ENCODE measurements at places on chromosomes 7 and 10.

- no peak for DNase-seq
Observed at GRCh38 chr10:77158666-77159065, 478.9 kb downstream of the KCNMA1 start.

- no peak for DNase-seq
Observed at GRCh38 chr10:104127411-104127810, 5.4 kb downstream of the SFR1 start.

DNA sequence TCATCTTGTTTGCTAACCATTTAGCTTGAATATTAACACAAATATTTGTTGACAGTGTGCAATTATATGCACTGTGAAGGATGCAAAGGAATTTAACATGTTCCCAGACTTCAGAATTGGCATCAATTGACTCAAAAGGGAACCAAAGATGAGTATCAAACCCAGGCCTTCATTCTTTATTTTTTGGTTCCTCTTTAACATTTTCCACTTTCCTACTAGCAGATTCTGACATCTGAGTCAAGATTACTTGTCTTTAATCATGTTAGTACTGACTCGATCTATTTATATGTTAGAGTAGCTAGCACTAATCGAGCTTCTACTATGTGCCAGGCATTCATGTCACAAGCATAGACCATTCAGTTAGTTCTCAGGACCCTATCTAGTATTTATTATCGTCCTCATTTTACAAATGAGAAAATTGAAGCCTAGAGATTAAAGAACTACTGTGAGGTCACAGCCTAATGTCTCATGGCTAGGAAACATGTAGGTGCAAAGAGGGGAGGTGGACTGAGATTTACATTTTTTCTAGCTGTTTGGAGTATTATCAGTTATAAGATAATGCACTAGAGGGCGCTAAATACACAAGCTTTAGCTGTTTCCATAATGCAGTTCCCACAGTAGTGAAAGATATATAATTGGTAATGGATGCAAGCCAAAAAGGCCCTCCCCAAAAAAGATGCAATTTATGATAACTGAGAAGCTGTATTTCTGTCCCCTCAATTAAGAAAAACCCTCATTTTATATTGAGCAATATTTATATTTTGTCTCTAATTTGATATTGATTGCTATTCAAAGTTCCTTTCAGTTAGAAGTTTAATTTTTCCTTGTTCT lies 32.9 kb upstream of the KMT2E start:
- DNase-seq = no peak

GRCh38 chr10:13331646-13332045 lies 16.4 kb downstream of the SEPHS1 start:
- DNase-seq = no peak

GRCh38 chr10:124417895-124418725 lies 613 bp downstream of the OAT start:
- DNase-seq = no peak

DNA sequence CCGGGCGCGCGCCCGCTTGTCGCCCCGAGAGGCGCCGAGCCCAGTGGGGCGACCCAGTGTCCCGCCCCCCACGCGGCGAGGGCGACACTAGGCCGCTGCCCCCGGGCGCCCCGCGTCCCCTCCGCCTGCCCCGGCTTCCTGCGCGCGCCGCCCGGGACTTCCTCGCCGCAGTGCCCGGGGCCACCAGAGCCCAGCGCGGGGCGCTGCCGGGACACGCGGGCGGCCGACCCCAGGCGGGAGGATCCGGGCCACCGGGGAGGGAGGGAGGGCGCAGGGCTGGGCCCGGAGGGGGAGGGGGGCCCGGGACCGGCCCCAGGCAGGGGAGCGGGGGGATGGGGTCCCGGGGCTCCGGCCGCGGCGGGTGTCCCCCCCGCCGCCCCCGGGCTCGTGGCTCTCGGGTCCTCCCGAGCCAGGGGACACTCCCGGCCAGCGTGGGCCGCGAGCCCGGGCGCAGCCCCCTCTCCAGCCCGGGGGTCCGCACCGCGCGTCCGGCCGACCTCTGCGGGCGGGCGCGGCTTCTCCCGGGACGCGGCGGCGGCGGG lies 435 bp upstream of the PWWP2B start:
- DNase-seq = no peak

DNA sequence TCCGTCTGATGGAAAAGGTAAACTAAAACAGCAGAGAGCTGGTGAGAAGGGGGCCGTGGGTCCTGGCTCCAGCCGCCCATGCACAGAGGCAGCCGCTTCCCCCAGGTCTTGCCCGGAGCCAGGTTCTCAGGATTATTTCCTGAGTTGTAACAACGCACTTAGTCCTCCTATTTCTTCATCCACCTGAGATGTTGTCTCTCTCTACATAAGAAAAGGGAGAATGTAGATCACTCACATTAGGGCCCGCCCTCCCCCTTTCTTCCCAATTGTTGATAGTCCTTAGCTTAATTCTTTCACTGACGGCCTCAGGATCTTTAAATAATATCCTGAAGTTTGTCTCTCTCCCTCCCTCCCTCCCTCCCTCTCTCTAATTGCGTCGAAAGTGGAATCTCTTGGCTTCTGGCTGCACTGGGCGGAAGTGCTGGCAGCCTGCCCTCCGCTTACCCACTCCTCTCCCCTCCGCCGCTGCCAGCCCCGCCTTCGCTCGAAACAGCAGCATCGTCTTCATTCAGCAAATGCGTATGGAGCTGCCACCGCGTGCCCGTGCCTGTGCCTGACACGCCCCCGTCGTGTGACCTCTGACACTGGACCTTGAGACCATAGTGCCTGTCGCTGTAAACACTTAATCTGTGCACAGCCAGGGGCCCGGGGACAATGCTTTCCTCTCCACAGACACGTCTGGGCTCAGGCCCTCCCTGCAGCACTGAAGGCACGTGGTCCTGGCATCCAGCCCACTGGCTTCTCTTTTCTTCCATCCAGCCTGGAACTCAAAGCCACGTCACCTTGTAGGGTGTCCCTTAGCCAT lies 174.5 kb upstream of the PPP2R2D start:
- no peak for DNase-seq

DNA sequence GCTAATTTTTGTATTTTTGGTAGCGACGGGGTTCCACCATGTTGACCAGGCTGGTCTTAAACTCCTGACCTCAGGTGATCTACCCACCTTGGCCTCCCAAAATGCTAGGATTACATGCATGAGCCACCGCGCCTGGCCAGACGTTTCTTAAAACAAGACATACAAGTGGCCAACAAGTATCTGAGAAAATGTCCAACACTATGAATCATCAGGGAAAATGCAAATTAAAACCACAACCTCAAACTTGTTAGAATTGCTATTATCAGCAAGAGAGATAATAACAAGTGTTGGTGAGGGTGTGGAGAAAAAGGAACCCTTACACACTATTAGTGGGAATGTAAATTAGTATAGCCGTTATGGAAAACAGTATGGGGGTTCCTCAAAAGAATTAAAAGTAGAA lies 148.6 kb downstream of the SUGCT start:
- no peak for DNase-seq

DNA sequence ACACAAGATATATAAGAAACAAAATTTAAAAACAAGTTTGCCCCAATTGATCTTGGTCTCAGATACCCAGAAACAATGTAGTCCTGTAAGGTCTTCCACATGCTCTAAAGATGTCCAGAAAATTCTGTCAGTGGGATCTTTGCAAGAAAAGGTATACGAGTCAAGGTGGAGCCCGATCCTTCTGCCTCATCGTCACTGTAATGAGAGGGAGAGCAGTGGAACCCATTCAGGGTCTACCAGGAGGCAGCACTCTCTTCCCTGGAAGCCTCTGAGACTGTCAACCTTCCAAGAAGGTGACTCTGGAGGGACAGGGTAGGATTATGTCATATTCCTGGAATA lies 112.8 kb downstream of the JCAD start:
- no peak for DNase-seq

GRCh38 chr7:42886893-42887505 lies 24.9 kb downstream of the C7orf25 start:
- DNase-seq = no peak

- DNase-seq = no peak
Observed at GRCh38 chr7:90771281-90771680, 175.2 kb downstream of the CDK14 start.

DNA sequence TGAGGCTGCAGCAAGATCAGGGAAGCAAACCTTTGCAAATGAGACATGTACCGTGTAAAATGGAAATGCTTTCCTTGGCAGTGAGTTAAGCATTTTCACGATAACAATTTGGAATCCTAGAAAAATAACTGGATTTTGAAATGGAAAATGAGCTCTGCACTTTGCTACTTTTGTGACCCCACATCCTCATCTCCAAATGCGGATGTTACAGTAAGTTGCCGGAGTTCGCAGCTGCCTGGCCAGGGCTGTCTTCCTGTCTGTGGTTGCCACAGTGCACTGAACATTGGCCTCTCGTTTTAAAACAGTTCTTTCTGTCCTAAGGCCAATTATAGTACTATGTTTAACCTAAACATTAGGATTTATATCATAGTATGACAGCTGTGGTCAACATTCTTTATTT lies 136.2 kb upstream of the FZD8 start:
- no peak for DNase-seq

- DNase-seq = no peak
Observed at GRCh38 chr10:121221072-121221471, 369.9 kb downstream of the WDR11 start.

DNA sequence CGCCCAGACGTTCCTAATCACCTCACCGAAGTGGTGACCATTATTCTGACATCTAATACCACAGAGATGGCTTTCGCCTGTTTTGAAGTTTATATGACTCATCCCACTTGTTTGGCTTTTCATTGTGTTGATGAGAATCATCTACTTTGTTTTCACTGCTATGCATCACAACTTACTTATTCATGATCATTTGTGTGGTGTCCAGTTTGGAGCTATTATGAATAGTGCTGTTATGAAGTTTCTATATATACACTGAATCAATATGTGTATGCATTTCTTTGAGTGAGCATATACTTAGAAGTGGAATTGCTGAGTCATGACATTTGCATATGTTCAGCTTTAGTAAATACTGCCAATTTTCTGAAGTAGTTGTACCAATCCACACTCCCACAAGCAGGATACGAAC lies 38.6 kb upstream of the TNKS2 start:
- DNase-seq = no peak

GRCh38 chr7:47202146-47202783 lies 379.6 kb downstream of the TNS3 start:
- no peak for DNase-seq

DNA sequence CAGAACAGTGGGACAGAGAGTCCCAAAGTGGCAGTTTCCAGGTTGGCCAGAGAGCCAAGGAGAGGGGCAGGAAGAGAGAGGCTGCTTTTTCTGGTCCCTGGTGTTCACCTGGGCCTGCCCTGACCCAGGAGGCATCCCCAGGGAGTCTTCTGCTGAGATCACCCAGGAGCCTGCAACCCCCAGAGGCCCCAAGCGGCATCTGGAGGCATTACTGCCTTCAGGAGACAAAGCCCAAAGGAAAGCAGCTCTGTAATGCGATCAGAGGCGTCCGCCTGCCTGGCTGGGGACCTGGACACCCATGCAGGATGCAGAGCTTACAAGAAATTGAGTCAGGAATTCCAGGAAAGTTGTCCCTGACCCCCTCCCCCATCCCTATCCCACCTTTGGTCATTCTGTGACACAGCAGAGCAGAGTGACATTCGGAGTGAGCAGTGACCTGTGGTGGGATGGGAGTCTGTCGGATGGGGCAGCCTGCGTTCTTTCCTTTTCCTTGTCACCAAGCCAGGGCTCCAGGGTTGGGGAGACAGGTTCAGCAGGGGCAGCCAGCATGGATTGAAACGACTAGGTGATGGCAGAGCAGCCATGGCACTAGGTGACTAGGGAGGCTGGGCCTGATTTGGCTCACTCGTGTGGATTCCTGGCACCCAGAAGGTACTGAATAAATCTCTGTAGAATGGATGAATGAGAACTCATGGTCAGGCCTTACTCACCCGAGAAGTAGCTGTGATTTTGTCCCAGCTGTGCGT lies 10.4 kb downstream of the UNC5B start:
- no peak for DNase-seq

- DNase-seq = no peak
Observed at GRCh38 chr10:130412317-130412716, 276.1 kb downstream of the GLRX3 start.

DNA sequence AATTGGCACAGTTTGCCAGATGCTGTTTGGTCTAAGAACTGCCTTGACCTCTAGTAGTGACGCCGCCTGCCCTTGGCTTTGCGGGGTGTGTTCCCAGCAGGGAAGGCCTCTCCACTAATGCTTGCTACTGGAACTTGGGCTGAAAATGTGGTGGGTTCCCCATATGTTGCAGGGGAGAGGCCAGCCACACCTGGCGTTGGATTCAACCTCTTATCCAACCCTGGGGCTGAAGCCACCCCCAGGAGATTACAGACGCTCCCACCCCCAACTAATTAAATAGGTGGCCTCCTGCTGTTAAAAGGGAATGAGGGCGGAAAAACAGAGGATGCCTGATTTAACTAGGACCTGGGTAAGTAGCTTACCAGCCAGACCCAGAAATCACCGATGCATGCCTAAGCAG lies 19.2 kb upstream of the ATOH7 start:
- no peak for DNase-seq

DNA sequence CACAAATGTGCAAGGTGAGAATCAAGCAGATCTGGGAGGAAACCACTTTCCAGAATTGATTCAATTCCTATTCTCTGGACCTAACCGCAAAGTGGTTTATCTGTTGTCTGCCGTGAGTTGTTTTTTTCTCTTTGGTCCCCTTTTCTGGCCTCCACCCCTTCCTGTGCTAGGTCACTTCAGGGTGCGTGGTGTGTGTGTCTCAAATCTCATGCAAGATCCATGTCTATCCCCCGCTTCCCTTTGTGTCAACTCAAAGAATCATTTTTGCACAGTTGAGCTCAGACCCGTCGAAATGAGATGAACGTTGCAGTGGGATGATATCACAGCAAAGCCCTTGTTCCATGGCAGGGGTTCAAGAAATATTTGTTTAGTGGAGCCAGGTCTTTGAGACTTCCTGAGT lies 184.5 kb downstream of the GATA3 start:
- no peak for DNase-seq

DNA sequence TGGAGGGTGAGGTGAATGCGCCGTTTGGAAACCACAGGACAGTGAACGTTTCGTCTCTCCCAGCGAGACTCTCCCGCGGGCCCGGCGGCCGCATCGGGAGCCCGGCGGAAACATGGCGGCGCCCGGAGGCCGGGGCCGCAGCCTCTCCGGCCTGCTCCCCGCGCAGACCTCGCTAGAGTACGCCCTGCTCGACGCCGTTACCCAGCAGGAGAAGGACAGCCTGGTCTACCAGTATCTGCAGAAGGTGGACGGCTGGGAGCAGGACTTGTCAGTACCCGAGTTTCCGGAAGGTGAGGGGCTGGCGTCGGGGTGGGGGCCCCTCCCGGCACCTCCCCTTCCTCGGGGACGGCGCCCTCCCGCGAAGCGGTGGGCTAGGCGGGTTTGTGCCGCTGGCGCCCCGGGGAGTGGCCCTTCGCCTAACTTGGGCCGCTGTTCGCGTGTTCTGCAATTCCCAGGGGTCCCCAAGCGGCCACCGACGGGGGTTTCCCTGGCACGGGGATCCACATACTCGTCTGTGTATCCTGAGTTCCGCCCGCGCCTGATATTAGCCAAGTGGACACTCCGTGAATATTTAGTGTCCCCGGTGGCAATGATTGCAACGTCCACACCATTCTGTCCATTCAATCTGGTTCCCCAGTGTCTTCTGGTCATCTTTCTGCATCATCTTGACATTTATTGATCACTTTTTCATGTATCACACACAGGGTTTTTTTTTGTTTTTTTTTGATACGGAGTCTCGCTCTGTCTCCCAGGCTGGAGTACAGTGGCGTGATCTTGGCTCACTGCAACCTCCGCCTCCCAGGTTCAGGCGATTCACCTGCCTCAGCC lies 514 bp downstream of the NHLRC2 start:
- no peak for DNase-seq

- DNase-seq = no peak
Observed at GRCh38 chr7:73395538-73396503, 37.8 kb upstream of the FZD9 start.

Data from esophagus squamous epithelium (tissue), 5 donors.